ENCODE measurements at places on chromosomes 2 and 18.
A peak's percentile ranks its signal among the peaks of the same experiment; 100 is the strongest.

DNA sequence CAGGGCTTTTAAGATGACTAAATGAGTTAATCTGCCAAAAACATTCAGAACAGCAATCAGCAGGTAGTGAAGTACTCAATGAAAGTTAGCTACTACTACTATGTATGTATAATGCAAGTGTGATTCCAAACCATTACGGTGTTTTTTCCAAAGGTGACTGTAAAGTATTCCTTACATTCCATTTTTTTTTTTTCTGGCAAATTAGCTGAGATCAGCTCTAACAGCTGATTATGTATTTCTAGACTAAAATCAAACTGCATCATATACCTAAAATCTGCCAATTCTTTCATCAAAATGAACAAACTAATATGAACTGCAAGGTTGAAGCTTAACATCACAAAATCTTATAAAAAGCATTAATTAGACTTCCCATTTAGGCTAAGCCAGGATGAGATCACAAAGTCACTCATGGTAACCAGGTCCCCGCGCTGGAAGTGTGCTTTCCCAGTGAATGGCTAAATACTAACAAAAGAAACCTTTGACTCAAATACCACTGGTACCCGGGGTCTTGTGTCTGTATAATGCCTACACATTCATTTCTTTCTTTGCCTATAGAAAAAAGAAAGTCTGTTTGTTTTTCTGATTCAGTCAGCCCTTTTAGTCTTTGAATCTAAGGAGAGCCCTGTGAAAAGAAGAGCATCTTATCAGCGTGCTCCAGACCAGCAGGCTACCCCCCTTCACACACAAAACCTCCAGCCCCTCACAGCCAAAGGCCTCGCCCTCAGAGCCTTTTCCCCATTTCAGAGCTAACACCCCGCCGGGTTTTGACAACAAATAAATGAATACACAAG, 88.3 kb downstream of the RBMS1 start:
- no peak for DNase-seq

GRCh38 chr2:101130081-101130480, 21.1 kb downstream of the TBC1D8 start:
- no peak for DNase-seq

DNA sequence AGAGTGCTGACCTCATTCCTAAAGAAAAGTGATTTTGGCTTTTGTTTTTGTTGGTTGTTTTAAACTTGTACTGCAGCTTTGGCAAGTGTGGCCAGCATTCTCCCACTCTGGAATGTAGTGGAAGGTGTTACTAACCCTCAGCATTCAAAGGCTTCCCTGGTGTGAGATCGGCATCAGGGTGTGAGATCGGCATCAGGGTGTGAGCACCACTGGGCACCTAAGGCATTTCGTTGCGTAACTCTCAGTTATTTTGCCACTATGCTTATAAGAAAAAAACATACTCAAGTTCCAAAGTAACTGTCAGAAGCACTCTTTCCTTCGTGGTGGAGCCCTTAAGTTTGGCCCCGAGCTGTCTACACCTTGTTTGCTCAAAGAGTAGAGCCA, 1.7 kb downstream of the CYBRD1 start:
- peak; percentile 25 for DNase-seq

DNA sequence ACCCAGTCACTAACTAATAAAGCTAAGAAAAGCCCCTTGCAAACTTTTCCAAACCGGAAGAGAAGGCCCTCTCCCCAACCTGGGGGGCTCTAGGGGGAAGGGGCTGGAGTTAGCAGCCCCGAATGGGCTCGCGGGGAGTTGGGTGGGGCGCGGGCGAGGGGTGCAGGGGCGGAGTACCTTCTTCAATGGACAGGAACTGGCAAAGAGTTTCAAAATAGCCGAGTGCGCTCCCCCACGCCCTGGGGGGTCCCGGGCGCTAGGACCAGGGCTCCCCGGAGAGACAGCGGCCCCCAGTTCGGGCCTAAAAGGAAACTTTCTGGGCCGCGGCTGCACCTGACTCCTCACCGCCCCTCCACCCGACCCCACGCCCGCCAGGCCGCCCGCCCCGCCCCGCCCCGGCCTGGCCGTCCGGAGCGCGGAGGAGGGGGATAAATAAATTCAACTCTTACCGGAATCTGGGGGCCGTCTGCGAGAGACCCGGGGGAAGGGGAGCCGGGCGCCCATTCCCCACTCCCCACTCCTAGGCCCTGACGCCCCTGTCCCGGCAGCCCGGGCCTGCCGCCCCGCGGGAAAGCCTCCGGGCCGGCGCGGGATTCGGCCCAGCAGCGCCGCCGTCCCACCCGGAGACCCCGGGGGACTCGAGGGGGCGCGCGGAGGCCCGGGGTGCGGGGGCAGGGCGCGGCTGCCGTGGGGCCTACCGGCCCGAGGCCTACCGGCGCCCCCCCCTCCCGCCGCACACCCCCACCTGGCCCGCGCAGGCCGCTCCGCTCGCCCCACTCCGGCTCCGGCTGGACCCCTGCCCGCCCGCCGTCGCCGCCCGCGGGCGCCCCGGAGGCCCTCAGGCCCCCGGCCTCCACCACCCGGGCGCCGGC, 868 bp downstream of the INO80D start:
- DNase-seq = peak; percentile 42

DNA sequence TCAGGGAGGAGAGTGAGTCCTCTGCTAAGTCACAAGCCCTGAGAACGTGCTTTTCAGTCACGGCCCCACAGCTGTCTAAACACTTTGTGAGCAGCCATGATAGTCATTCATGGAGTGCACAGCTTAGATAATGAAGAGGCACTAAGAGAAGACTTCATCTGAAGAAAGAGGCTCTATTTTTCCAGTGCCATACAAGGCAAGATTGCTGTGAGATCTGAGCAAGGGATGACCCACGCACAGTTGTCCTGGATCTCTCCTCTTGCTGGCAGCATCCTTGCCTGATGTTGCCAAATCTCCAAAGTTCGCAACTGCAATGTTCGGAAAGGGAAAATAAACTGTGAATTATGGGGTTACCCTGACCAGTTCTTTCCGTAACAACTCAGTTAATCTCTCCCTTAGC, 418.7 kb downstream of the MEIS1 start:
- DNase-seq = no peak

All from suppressor macrophage (primary cell).